H7 (cell line): ENCODE measurements at places on chromosomes 5 and 9.
A peak's percentile ranks its signal among the peaks of the same experiment; 100 is the strongest.

GRCh38 chr5:136484808-136485325, 119.5 kb upstream of the TRPC7 start:
- DNase-seq: no peak

DNA sequence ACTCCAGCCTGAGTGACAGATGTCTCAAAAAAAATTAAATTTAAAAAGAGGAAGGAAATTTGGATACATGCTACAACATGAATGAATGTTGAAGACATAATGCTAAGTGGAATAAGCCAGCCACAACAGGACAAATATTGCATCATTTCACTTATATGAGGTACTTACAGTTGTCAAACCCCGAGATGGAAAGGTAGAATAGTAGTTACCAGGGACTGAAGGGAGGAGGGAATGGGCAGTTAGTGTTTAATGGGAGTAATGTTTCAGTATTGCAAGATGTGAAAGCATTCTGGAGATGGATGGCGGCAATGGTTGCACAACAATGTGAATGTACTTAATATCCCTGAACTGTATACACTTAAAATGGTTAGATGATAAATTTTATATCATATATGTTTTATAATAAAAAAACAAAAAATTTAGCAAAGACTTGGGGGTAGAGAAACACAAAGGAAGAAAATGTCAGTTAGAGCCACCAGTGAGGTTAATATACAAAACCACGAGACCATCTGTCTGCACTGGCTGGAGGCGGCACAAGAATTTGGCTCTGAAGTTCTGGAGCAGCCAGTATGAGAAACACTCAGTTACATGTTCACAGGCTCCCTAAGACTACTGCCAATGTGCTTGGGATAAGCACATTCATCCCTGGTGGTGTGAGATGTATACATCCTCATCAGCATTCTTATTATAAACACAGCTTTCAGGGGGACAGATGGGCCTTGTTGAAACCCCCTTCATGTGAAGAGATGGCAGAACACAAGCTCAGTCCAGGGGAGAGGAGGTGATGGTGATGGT, 37.0 kb upstream of the RPS23 start:
- DNase-seq: no peak

- no peak for DNase-seq
Observed at GRCh38 chr5:172049226-172049796, 42.9 kb upstream of the FBXW11 start.

GRCh38 chr9:88710449-88710848, 175.5 kb downstream of the NXNL2 start:
- no peak for DNase-seq

DNA sequence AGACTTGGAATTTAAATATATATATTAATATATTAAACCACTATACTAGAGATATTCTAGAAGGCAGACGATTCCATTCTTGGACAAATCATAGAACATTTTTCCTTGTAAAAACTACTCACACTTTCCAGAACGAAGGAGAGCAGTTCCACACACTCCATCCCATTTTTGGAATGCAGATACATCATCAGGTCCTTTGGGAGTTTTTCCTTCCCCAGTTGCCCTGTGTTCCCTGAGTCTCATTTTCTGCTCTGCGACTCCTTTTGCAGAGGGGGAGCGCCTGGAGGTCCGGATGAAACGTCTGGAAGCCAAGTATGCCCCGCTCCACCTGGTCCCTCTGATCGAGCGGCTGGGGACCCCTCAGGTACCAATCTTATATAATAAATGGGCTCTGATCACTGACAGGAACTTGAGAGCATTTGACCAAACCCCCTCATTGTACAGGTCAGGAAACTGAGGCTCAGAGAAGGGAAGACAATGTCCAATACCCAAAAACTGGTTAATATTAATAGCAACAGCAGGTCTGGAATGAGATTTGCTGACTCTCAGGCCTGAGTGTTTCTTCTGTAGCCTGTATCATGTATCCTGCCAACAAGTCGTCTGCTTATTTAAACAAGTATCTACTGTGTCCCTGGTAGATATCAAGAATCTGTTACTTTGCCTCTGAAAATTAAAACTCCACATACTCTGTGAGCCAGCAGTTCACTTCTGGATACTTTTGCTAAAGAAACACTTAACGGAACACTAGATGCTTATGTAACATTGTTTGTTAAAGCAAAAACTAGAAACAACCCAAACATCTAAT, 76.8 kb upstream of the NIPAL4 start:
- DNase-seq: no peak

DNA sequence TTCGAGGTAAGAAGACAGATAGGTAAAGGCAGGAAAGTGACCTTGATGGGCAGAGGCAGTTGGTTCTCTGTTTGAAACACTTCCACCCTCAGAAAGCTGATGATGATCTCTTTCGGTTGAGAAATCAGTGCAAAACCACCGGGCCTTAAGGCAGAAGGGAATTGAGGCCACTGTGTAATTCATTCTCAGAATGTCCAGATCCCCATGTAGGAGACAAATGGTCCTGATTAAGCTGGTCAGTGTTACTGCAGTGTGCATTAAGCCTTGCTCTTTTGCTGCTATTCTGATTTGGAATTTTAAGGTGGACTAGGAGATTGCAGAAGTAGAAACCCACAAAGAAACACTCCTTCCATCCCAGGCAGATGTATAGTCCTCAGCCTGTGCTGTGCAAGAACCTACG, 255.2 kb downstream of the ARHGAP26 start:
- no peak for DNase-seq

GRCh38 chr9:121267689-121268597, at the start of gene GSN:
Gene GSN, plus strand, starts transcription at chr9:121268162. Its CDS starts 33,810 bp downstream, at chr9:121301972.
- DNase-seq: peak; percentile 97

- DNase-seq: peak; percentile 85
Observed at GRCh38 chr9:93960221-93960970, 5.2 kb upstream of the BARX1 start.

DNA sequence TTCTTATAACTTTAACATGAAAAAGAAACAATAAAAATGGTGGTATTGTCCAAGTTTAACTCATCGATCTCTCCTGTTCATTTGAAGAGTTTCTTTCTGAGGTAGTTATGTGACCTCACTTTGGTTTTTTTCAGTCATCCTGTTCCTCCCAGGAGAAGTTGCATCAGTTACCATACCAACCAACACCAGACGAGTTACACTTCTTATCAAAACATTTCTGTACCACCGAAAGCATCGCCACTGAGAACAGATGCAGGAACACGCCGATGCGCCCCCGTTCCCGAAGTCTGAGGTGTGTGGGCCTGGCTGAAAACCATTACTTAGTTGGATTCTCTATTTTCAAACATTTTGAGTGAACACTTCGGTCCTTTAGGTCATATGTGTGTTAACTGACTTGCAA, 96.3 kb downstream of the CD180 start:
- DNase-seq: no peak

GRCh38 chr5:138616508-138616907, 41.3 kb upstream of the HSPA9 start:
- no peak for DNase-seq

GRCh38 chr9:29348999-29349398, 1775.7 kb upstream of the C9orf72 start:
- no peak for DNase-seq

DNA sequence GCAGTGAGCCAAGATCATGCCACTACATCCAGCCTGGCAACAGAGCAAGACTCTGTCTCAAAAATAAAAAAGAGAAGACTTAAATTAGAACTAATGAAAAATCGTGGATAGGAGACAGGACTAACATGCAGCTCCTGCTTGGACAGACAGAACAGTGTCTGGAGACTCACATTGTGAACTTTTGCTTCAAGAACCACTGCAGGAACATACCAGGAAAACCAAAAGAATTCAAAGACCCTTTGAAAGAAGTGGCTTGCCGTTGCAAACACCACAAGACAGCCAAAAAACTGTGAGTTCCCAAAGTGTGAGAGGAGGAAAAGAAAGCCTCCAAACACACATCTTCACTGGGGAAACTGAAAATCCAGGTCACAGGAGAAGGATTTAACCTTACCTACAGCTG, 48.8 kb upstream of the SNAPC3 start:
- no peak for DNase-seq

GRCh38 chr5:15249152-15249551, 250.8 kb upstream of the FBXL7 start:
- no peak for DNase-seq

GRCh38 chr9:128072144-128073021, 4.4 kb downstream of the SLC25A25 start:
- DNase-seq: no peak

DNA sequence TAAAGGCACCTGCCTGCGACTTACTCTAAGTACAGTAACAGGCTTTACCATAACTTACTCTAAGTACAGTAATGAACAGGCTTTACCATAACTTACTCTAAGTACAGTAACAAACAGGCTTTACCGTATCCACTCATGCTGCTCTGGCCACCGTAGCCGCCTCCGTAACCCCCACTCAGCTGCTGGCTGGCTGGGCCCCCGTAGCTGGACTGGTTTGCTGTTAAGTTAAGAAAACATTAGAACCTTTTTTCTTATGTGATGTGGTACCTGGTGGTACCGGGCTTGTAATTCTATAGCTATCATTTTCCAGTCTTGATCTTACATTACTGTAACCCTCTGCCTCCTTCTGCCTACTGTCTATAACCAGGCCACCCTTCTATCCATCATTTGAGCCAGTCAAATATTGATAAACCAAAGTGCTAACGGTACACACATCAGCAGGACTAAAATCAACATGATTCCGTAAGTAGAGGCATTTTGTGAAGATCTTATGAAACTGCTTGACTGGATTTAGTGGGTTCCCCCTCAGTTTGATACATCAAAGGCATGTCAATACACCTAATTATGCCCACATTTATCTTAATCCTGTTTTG, 7.4 kb downstream of the HNRNPH1 start:
- no peak for DNase-seq

DNA sequence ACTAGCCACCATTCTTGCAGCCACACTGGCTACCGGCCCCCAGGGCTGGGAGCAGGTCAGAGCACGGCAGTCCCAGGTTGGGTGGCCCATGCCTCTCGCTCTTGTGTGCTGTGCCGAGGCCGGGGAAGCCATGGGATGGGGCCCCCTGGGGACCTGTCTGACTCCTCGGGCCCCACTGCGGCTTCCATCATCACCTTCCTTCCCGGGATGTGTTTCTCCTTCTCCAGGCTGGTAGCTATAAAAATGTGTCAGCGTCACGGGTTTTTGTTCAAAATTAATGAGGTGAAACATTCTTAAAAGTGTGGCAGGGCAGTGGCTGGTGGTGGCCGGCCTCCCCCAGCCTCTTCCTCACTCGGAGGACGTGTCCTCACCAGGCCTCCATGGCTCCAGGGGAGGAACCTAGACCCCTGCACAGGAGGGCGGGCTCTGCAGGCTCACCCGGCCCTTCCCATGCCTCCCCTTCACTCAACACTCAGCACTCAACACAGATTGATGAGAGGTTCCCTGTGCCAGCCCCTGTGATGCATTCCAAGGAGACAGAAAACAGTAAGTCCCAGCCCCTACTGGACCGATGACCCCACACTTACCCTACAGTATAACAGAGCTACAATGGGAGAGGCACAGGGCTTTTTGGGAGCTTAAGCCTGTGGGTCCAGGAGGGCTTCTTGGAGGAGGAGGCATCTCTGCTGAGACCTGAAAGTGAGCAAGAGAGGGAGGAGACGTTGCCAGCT, 43.2 kb downstream of the PTGES start:
- DNase-seq: no peak

DNA sequence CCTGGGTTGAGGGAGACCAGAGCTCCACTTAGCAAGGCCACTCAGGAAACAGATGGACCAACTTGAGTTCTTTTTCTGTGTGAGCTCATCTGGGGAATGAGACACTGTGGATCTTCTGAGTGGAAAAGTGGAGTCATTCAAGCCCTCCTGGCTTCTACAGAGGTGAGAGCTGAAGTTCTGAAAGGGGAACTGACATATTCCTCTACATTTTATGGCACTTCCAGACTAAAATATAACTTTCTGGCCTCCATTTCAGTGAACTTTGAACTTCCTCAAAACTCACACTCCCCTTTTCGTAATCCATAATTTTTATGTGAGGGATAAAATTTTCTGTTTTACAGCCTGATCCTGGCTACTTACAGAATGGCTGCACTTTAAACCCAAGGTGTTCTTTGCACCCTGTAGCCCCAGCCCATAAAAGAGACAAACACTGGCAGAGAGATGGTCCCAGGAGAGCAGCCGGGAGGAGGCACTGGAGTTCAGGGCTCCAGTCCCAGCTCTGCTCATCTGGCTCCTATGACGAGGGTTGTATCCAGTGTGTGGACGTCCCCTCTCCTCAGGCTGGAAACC, 10.8 kb downstream of the SPAAR start:
- peak; percentile 9 for DNase-seq

DNA sequence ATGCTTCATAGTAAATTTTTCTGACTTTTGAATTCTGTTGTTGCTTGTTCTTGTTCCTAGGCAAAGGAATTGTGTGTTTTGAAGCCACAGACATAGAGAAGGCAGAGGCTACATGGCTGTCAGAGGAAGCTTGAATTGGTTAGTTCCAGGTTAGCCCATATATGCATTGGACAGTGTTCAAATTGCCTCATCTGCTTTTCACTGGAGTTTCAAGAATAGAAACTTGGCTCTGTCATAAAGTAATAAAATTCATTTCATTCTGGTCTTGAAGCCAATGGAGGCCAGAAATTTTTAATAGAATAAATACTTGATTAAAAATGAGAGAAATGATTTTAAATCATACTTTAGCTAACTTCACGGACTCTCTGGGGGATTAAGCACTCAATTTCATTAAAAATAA, 178.0 kb downstream of the YIPF5 start:
- no peak for DNase-seq

GRCh38 chr5:2173151-2173834, 290.6 kb upstream of the IRX4 start:
- DNase-seq: no peak

DNA sequence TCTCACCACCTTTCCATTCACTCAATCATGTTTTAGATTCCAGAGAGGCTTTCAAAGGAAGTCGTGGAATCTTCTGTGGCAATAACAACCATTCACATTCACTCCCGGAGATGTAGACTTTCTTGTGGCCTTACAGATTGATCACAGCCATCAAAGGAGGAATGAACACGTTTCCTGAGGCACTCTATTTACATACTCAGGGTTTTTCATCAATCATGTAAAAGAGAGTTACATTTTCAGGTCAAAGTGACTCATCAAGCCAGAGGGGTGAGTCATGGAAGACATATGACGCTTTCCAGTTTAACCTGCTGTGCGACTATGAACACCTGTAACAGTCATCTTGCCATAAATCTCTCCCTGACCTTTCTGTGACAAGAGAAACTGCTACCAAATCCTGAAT, 39.3 kb upstream of the RAD23B start:
- DNase-seq: no peak

GRCh38 chr9:34084562-34084961, 35.9 kb upstream of the UBAP2 start:
- DNase-seq: no peak
